ENCODE measurements at places on chromosomes 12 and 14. TPM values are rescaled to one million over a fixed set of nuclear protein-coding genes. Genes with fewer than 3 reads are reported as not detected.

The ADCY4 gene
- total RNA-seq: not detected

The TSPAN19 gene
- 4.3 TPM for total RNA-seq

The PLCZ1 gene
- not detected for total RNA-seq

The NUDT14 gene
- total RNA-seq: 5.5 TPM

The KLC1 gene
- 232 TPM for total RNA-seq

The BBOF1 gene
- total RNA-seq: 2.0 TPM

DNA sequence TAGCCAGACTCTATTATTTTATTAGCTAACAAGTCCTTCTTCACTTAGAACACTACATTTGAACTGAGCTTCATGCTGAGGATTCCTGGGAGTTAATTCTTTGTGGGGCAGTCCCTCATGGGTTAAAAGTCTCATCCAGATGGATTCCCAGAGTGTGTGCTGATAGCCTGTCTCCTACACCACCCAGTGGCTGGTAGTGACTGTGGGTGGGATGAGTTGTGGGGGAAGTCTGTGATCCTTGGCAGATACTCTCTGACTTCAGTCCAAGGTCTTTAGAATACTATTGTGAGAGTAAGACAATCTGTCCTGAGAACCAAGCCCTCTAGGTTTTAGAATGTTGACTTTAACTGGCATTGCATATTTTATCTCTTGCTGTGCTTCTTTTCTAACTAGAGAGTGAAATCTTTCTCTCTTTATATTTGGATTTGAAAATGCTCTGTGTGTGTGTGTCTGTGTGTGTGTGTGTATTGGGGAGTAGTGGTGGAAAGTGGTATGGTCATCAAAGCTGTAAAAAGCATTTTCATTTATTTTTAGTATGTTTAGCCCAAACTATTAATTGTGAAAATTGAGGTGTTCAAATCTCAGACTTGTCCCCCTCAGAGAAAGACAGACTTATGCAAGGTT is 37.3 kb downstream of the AKAP6 start:
- DNase-seq: peak; percentile 6
- no peaks in the 10 kb centered on the region for H3K27me3 ChIP-seq
- no peaks in the 10 kb centered on the region for H3K36me3 ChIP-seq
- no peak overlapping the region for H3K4me3 ChIP-seq
- H3K27ac ChIP-seq: peak overlapping the region; percentile 68
- peaks cover 57% of the 10 kb centered on the region for H3K4me1 ChIP-seq

- H3K36me3 ChIP-seq: no peaks in the 10 kb centered on the region
- H3K27me3 ChIP-seq: no peaks in the 10 kb centered on the region
- DNase-seq: no peak
- no peak overlapping the region for H3K27ac ChIP-seq
- no peaks in the 10 kb centered on the region for H3K4me1 ChIP-seq
Observed at GRCh38 chr12:1436015-1436414, 158.4 kb downstream of the FBXL14 start.

DNA sequence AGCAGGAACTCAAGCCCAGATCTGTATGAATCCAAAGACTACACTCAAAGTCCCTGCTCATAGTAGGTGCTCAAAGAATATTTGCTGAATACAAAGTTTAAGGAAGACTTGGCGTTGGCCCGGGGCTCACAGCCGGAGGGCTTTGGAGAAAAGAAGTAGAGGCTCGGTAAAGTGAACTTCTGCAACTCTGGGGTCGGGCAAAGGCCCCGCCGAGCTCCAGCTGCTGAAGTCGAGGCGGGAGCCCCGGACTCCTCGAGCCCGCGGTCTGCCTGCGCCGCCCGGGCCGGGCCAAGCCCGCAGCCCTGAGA is 335 bp downstream of the GCN1 start:
- no peaks in the 10 kb centered on the region for H3K27me3 ChIP-seq
- peak overlapping the region; percentile 95 for H3K4me3 ChIP-seq
- peaks cover 5% of the 10 kb centered on the region for H3K36me3 ChIP-seq
- DNase-seq: no peak

DNA sequence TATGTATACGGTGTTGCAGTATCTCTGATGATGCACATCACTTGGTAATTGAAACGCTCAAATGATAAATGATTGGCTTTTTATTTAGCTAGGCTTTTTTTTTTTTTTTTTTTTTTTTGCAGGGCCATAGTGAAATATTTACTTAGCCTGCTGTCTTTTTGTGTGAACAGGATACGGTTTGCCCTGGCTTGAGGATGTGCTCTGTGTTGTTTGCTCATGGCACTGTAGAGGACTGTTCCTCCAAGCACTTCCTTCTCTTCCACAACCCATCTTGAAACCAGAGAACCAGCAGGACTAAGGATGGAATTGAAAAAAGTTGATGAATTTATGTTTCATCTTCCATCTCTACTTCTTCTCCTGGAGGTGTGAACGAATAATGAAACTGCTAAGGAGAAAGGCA is 15.5 kb upstream of the SSPN start:
- H3K4me3 ChIP-seq: no peak overlapping the region
- H3K27ac ChIP-seq: no peak overlapping the region
- no peaks in the 10 kb centered on the region for H3K36me3 ChIP-seq
- no peak for DNase-seq
- H3K4me1 ChIP-seq: no peaks in the 10 kb centered on the region
- H3K27me3 ChIP-seq: peaks cover 6% of the 10 kb centered on the region

DNA sequence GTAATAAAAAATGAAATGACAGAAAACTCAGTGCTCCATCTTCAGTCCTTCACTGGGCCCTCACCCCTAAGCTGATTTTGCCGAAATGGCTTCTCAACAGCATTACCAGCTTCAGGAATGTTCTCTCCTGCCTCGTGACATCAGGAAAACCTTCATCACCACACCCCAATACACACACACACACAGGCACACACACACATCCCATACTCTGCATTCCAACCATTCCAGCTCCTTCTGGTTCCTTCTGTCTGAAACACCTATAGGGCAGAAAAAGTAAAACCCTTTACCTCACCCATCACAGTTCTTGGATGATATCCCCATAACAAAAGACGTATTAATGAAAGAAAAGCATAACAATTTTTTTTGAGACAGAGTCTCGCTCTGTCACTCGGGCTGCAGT is 75.9 kb downstream of the CCDC60 start:
- H3K4me3 ChIP-seq: no peak overlapping the region

GRCh38 chr12:63318933-63319332 is 167.9 kb upstream of the AVPR1A start:
- no peak overlapping the region for H3K27ac ChIP-seq
- DNase-seq: no peak
- H3K4me1 ChIP-seq: no peaks in the 10 kb centered on the region
- H3K27me3 ChIP-seq: no peaks in the 10 kb centered on the region
- H3K4me3 ChIP-seq: no peak overlapping the region

GRCh38 chr14:57485635-57486034 is 8.0 kb downstream of the CCDC198 start:
- H3K4me3 ChIP-seq: no peak overlapping the region
- no peak overlapping the region for H3K27ac ChIP-seq
- no peaks in the 10 kb centered on the region for H3K4me1 ChIP-seq

GRCh38 chr12:48080285-48080684 is 25.6 kb downstream of the SENP1 start:
- H3K36me3 ChIP-seq: peaks cover 16% of the 10 kb centered on the region
- H3K27ac ChIP-seq: no peak overlapping the region
- H3K27me3 ChIP-seq: no peaks in the 10 kb centered on the region
- DNase-seq: no peak
- H3K4me3 ChIP-seq: no peak overlapping the region

- H3K36me3 ChIP-seq: no peaks in the 10 kb centered on the region
- no peak overlapping the region for H3K27ac ChIP-seq
- no peaks in the 10 kb centered on the region for H3K27me3 ChIP-seq
- H3K4me3 ChIP-seq: no peak overlapping the region
Observed at GRCh38 chr14:101175731-101176534, 272.4 kb upstream of the RTL1 start.

DNA sequence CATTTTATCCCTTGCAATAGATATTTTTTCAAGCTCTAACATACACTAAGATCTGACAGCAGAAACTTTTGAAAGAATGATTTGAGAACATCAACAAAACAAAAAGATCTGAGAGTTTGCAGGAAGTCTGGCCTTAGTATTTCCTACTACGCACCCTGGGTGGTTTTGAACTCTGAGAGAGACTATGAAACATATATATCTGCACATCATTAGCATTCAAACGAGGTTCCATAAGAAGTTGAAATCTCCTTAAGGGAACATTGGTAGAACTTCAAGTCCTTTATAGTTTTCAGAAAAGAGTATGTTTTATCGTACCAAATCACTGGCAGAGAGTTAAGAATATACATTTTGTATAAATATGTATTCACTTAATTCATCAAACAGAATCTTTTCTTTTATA is 86.3 kb downstream of the RMST start:
- no peak overlapping the region for H3K4me3 ChIP-seq
- H3K27me3 ChIP-seq: no peaks in the 10 kb centered on the region
- H3K36me3 ChIP-seq: peaks cover 5% of the 10 kb centered on the region

DNA sequence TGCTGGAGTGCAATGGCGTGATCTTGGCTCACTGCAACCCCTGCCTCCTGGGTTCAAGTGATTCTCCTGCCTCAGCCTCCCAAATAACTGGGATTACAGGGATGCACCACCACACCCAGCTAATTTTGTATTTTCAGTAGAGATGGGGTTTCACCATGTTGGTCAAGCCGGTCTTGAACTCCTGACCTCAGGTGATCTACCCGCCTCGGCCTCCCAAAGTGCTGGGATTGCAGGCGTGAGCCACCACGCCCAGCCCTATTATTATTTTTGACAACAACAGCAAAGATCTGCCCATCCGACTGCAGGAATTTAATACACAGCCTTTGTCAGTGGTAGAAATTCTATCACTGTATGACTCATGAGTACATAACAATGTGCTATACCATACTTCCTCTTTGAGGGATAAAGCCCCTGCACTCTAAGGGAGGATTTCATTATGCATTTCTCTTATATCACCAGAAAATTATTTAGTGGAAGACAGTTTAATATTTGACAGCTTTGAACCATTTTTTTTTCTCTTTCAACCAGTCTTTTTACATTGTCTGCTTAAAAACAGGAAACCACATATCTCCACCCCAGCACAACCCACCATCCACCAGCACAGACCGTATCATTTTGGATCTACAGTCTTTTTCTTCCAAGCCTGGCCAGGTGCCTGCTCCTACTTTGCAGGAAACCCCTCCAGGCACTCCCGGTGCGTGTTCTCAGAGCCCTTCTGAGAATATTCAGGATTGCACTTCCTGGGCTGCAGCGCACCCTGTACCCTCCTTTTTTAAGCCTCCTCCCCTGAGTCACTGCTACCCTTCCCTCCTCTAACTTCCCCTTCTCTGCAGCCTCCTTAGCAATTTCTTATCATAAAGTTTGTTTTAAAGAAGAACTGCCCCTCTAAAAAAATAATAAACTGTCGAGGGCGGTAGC is 594 bp downstream of the ARHGDIB start:
- no peak overlapping the region for H3K4me3 ChIP-seq
- no peaks in the 10 kb centered on the region for H3K4me1 ChIP-seq
- DNase-seq: no peak
- H3K36me3 ChIP-seq: no peaks in the 10 kb centered on the region

GRCh38 chr12:115835445-115835844 is 442.0 kb downstream of the MED13L start:
- no peaks in the 10 kb centered on the region for H3K4me1 ChIP-seq
- H3K36me3 ChIP-seq: no peaks in the 10 kb centered on the region
- DNase-seq: no peak

DNA sequence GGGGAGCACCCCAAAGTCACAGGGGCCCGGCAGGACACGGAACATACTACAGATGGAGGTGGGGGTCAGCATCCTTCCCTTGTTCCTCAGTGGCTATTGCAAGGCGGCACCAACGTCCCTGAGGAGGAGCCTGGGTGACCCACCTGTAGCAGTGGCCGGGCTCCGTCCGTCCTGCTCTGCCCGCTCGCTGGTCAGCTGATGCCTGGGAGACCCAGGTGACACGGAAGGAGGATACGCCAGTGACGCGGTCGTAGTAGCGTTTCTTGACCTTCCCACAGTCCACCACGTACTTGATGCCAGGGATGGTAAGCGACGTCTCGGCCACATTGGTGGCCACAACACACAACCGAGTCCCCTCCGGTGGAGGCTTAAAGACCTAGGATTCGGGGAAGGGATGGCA is 24.7 kb downstream of the DHX37 start:
- H3K27ac ChIP-seq: no peak overlapping the region
- H3K4me1 ChIP-seq: no peaks in the 10 kb centered on the region
- no peak for DNase-seq
- no peak overlapping the region for H3K4me3 ChIP-seq

GRCh38 chr12:106362971-106363370 is 5.4 kb downstream of the POLR3B start:
- no peak for DNase-seq
- H3K4me3 ChIP-seq: no peak overlapping the region
- no peaks in the 10 kb centered on the region for H3K36me3 ChIP-seq
- H3K4me1 ChIP-seq: no peaks in the 10 kb centered on the region
- no peak overlapping the region for H3K27ac ChIP-seq
- no peaks in the 10 kb centered on the region for H3K27me3 ChIP-seq

DNA sequence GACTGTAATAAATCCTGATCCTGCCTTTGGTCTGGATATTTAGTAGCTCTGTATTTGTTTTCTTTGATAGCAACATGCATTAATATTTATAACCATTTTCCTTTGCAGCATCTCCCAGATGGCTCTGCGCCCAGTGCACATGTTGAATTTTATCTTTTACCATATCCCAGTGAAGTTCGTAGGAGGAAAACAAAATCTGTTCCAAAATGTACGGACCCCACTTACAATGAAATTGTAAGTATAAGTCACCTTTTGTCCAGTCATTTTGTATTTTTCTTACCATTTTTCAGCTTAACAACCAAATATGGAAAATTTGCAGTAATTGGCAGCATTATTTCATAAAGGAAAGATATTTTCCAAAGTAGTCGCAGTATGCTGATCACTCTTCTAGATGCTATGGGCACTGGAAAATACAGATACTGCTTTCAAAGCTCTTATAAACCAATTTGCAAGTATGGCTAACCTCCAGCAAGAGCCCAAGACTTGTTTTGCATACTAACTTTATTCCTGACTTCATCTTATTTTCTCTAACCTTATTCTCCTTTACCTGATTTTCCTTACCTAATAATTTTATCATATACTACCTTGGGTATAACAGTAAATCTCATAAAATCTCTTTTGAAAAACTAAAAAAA is 97.4 kb downstream of the PLCZ1 start:
- H3K4me3 ChIP-seq: no peak overlapping the region
- H3K36me3 ChIP-seq: no peaks in the 10 kb centered on the region
- H3K4me1 ChIP-seq: no peaks in the 10 kb centered on the region
- no peak overlapping the region for H3K27ac ChIP-seq
- DNase-seq: no peak

DNA sequence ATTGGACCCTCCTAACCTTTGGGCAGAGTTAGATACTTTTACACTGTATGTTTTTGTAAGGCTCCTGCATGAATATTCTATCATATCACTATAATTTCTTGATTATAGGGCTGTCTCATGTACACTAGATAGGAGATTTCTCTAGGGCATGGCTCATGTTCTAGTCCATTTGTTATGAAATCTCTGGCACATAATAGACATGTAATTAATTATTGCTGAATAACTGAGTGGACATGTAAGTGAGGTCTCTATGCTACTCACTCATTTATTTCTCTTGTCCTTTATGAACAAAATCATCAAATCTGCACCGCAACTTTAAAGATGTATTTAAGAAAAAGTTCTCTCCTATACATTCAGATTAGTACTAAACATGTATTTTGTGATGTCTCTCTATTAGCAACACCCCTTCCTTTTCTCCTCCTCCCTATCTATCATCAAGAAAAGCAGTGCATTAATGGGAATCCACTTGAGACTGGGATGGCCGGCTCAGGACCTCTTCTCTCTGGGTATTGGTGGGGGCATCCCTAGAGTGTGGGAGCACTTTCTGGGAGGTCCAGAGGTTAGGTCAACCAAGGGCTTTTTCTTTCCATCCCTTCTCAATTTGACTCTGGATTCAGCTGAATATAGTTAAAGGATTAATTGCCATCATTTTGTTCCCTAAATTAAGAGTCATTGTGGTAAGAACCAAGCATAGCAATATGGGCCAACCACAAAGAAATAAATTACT is 168.0 kb upstream of the HMGA2 start:
- H3K4me3 ChIP-seq: no peak overlapping the region
- no peaks in the 10 kb centered on the region for H3K27me3 ChIP-seq
- H3K4me1 ChIP-seq: no peaks in the 10 kb centered on the region
- DNase-seq: no peak
- H3K27ac ChIP-seq: no peak overlapping the region
